ENCODE measurements at places on chromosomes 12 and 14.
A peak's percentile ranks its signal among the peaks of the same experiment; 100 is the strongest.

DNA sequence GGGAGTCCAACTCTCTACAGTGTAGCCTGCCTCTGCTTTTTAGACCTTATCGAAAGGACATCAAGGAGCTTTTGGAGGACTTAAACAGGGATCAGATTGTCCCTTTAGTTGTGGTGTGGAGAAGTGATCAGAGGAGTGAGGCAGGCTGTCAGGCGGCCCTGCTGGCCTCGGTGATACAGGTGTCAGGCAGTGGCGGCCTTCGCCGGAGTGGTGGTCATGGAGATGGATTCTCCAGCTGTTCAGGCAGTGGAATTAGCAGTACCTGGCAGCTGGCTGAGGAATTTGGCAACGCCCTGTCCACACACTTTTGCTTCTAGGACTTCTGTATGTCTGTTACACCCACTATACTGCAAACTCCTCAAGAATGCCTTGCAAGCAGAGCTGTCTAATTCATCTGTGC, 4.2 kb upstream of the CLMN start:
- no peak for DNase-seq

DNA sequence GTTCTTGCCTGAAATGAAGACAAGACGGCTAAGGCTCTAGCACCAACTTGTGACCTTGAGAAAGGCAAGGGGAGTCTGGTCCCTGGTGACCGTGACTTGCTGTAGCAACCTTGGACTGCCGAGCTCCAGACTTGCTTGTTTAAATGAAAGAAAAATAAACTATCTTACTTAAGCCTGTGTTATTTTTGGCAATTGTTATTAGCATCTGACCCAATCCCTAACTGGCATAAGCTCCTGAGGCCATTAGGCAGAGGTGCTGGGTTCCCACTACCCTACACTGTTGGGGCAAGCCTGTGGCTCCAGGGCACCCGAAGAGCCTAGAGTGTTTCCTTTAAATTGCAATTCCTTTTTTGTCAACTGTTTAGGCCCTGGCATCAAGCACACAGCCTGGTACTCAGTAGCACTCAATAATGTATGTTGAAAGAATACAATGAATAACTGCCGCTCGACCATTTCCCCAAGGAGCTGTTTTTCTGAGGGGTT, 106.9 kb upstream of the HIF1A start:
- DNase-seq = no peak

DNA sequence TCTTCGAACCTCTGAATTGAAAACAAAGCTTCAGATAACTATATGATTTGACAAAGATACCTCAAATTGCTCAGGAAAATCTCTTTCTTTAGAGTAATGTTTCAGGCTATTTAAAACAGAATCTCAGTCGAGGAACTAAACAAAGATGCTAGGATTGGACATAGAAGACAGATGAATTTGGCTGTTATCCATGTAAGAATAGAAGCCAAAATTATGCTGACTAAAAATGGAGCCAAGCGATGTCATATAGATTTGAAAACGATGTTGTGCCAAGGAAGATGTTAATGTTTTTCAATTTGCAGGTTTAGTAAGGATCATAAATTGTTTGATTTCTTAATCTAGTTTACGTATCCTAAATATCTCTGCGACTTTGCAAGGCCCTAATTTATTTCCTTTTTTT, 295.9 kb downstream of the FOXG1 start:
- DNase-seq = no peak

DNA sequence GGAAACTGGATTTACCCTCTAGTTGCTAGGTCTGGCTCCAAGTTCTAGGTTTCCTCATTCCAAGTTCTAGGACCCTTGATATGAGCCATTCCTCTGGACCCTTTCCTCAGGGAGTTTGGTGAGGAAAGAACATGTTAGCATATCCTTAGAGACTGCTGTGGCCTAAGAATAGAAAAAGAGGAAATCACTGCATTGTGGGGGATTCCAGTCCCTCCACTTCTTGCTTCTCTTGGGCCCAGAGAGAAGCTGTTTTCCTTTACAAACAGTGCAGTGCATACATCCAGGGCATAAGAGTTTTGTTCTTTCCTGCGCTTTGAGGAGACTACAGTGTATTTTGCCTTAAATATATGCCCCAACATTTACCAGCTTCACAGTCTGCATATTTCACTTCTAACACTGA, 59.0 kb downstream of the LLPH start:
- no peak for DNase-seq

- no peak for DNase-seq
Observed at GRCh38 chr12:6950401-6950801, 755 bp upstream of the PTPN6 start.

DNA sequence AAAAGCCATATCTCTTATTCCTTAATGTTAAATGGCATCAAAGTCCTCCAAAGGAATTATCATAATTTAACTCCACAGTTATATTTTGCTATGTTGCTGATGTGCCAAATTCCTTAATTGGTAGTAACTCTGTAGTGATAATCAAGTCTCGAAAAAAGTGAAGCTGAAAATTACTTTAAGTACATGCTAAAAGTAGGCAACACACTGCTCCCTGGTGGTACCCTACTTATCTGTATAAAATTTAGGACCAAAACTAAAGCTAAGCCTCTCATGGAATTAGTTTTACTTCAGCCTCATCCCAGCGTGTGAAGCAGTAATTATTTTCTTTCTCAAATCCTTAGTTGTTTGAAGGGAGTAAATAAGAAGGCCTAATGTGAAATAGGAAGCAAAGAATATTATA, 132.8 kb downstream of the TTLL5 start:
- DNase-seq = no peak

- no peak for DNase-seq
Observed at GRCh38 chr12:27293463-27293862, 39.2 kb upstream of the BMAL2 start.

- no peak for DNase-seq
Observed at GRCh38 chr12:113059071-113059595, 2.6 kb downstream of the DTX1 start.

DNA sequence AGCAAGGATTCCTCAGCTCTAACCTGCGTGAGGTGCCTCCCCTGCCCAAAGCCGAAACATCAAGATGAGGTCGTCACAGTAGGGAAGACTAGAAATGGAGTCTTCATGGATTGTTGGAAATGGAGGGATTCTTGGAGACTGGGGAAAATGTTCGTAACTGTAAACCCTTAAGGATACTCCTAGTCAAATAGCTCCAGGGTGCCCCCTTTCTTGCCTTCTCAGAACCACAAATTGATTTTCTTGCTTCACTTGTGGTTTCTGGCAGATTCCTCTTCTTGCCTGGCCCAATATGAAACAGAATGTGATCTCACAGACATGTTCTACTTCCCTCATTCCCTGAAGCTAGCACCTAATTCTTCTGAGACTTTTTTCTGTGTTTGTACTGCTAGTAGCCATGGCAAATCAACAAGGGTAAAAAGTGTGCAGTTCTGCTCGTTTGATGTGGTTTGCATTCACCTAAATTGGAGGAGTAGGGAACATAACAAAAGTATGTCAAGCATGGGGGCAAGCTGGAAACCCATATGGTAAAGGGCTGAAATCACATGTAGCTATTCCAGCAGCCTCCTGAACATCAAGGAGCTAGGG, 332.0 kb downstream of the PAWR start:
- DNase-seq = no peak

- DNase-seq = no peak
Observed at GRCh38 chr12:9361879-9362326, 153.7 kb upstream of the PZP start.

GRCh38 chr12:132476038-132476414, 13.9 kb upstream of the FBRSL1 start:
- DNase-seq = no peak

DNA sequence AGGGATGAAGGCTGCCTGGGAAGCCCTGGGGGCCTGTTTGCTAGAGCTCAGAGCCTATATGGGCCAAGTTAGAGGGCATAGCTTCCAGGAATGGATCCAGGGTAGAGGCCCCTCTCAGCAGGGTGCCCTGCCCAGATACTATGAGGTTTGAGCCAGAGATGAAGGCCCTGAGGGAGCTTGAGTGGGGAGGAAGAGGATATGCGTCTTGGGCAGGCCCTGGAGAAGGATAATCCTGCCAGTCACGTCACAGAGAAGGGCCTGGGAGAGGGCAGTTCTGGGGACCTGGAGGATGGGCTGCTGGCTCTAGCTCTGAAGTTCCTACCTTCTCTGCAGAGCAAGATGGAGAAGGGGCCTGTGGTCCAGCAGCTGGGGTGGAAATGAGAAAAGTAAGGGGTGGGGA, 5.9 kb upstream of the CACNB3 start:
- DNase-seq = no peak

GRCh38 chr14:93700928-93701327, 87.4 kb downstream of the PRIMA1 start:
- DNase-seq = no peak

- DNase-seq = no peak
Observed at GRCh38 chr14:60679566-60680258, 30.4 kb upstream of the SIX1 start.

GRCh38 chr12:86261142-86261541, 5.0 kb upstream of the MGAT4C start:
- no peak for DNase-seq

GRCh38 chr12:117298648-117299225, 62.7 kb downstream of the NOS1 start:
- DNase-seq = no peak

DNA sequence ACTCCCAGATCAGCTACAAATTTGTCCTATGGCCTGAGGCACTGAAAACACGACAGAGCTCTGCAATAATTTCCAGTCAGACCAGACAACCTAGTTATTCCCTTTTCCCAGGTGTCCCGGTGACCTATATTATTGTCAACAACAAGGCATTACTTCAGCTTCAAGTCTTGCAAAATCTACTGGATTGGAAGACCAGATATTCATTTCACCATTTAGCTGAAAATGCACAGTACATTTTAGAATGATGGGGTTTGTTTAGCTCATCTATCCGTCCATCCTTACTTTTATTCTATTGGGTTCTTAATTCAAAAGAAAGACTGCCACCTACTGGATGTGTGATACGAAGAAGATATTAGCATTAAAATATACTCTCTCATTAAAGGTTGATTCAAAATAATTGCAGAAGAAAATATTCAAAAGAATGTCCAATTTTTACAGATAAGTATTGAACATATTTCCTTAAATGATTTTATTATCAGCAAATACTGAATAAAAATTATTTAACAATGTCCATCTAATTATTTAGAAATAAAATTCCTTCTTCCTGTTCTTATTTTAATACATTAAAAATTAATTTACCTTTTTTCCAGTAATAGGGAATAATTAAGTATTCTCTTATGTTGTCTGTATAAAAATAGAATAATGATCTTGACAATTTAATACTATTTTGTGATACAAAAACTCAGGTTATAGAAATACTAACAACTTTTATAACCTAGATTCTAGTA, 244.9 kb upstream of the LRIG3 start:
- DNase-seq = no peak

DNA sequence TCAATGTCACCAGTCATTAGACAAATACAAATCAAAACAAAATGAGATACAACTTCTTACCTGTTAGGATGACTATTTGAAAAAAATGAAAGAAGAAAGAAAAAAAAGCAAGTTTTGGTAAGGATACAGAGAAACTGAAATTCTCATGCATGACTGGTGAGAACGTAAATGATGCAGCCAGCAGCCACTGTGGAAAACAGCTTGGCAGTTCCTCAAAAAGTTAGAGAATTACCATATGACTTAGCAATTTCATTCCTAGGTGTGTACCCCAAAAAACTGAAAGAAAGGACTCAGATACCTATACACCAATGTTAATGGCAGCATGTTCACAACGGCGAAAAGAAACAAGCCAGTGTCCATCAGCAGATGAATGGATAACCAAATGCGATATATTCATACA, 26.6 kb downstream of the NINJ2 start:
- no peak for DNase-seq

DNA sequence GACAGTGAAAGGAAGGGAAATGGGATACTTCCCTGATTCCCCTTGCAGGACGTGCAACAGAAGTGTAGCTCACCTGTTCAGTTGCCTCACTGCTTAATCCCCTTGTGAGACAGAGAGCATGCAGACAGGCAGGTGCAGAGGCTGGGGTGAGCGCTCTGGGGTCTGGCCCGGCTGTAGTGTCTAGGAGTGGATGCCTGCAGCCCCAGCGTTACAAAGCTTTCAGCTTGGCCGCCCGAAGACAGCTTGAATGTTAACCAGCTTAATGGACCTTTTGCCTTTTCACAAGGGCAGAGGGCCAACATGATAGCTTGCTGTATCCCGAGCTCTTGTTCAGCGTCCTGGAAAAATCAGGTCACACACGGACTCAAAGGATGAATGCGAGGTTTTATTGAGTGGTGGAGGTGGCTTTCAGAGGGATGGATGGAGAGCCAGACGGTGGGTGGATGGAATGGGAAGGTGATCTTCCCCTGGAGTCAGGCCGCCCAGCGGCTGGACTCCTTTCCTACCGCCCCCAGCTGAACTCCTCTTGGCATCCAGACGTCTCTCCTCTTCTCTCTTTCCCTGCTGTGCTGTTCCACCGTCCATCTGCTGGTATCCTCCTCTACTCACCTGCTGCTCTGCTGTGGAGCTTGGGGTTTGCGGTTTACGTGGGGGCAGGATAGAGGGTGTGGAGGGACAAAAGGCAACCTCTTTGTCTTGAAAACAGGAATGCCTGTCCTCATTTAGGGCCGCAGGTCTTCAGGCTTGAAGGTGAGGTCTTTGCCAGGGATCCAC, 86.2 kb upstream of the RESF1 start:
- no peak for DNase-seq

- peak; percentile 42 for DNase-seq
Observed at GRCh38 chr14:90274808-90275457, 18.6 kb downstream of the PSMC1 start.

- no peak for DNase-seq
Observed at GRCh38 chr14:93772263-93772662, 16.0 kb downstream of the PRIMA1 start.

- no peak for DNase-seq
Observed at GRCh38 chr12:52045794-52046199, 5.4 kb upstream of the NR4A1 start.

DNA sequence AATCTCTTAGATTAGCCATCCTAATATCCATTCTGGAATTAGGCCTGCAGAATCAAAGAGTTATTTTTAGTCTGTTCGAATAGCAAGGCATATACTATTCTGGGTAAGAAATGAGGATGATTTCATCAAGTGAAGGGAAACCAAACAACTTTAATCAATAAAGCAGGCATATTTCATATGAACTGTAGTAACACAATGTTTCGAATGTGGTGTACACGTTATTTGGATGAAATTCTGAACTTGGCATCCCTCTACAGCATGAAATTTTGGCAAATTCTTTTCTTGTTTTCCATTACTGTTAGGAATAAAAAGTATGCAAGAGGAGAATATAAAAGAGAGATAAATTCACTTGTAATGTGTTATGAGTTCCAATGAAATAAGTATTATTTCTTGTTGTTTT, 1233.3 kb upstream of the SEL1L start:
- no peak for DNase-seq

DNA sequence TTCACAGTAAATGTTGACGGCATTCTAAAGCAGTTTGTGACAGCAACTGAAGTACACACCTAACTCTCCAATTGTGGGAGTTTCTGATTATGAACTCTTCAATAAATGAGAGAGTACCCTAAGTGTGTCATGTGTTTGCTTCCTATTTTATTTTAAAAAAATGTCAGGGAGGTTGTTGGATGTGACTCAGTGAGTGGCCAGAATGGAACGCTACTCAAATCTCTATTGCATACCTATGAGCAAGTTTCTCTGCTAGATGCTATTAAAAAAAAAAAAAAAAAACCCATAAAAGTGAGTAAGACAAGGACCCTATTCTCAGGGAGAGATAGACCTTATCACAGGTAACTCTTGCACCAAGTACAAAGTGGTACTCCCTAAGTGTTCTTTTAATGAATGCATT, 256.6 kb downstream of the BTG1 start:
- DNase-seq = no peak

- DNase-seq = no peak
Observed at GRCh38 chr14:85616386-85616885, 86.5 kb downstream of the FLRT2 start.
